ENCODE measurements at places on chromosomes 3 and 15.

DNA sequence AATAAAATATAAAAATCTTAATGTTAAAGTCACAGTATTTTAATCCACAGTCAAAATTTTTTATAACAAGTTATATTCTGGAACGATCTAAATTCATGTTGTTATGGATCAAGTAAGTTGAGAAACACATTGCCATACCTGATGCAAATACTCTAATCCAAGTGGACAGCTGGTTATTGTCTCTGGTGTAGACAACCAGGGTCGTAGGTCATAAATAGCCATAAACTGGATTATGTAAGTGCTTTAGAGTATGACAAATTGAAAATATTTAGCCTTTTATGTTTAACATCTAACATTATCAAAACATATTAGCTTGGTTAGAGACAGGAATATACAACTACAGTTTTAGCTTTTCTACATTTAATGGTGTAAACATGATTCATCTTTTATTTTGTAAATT, 53.0 kb downstream of the PLSCR2 start:
- DNase-seq = no peak

DNA sequence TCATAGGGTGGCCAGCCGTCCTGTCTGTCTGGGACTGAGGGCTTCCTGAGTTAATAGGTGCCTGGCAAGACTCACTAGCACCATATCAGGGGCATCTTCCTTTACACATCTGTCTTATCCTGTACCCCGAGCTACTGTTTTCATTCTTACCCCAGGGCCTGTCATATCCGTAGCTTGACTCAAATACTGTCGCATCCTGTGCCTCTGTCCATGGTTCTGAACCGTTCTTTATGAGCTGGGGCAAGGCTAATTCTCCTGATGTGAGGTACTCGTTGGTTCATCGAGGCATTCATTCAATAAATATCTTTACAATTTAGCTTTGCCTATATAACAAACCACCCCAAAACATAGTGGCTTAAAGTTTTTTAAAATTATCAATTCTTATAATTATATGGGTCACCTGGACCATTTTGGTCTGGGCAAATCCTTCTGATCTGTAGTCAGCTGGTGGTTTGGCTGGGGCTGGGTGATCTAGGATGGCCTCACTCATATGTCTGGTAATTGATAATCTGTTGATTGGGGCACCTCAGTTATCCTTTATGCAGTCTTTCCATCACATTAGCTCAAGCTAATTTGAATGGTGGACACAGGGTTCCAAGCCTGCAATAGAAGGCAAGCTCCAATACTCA, 121.2 kb downstream of the TLE3 start:
- peak; percentile 40 for DNase-seq

DNA sequence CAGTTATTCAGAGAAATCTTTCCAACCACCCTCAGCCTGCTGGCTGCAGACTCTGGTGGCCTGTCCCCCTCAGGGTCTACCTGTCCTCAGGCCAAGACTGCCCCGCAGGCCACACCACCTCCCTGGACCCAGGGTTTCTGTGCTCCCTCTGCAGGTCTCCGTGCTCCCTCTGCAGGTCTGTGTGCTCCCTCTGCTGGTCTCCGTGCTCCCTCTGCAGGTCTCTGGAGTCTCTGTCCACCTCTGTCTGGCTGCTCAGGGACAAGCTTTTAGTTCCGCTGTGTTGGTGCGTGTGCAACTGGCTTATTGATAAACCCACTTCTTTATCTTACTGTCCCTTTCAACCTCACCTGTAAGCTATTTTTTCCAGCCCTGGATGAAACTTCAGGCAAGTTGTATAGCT, 30.1 kb downstream of the BDH1 start:
- DNase-seq = no peak

DNA sequence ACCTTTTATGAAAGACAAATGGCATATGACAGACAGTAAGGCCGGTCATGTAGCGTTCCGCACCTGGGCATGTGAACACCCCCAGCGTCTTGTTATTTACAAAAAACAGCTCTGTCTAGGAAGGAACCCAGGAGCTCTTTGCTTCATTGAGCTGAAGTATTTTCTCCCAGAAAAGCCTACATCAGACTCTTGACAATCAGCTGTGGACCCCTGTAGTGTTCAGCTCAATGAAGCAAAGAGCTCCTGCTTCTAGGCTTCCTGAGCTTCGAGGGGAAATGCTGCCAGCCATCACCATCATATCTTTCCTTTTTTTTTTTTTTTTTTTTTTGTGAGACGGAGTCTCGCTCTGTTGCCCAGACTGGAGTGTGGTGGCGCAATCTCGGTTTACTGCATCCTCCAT, 4.1 kb downstream of the ASB14 start:
- DNase-seq = no peak
